ENCODE measurements at places on chromosomes 3 and 15. TPM values are rescaled to one million over a fixed set of nuclear protein-coding genes. Genes with fewer than 3 reads are reported as not detected.

The PATL2 gene
- 2.2 TPM for total RNA-seq

The NEK10 gene
- 246 TPM for total RNA-seq

The CYP1A2 gene
- not detected for total RNA-seq

The GOLGA6L4 gene
- 5.2 TPM for total RNA-seq

DNA sequence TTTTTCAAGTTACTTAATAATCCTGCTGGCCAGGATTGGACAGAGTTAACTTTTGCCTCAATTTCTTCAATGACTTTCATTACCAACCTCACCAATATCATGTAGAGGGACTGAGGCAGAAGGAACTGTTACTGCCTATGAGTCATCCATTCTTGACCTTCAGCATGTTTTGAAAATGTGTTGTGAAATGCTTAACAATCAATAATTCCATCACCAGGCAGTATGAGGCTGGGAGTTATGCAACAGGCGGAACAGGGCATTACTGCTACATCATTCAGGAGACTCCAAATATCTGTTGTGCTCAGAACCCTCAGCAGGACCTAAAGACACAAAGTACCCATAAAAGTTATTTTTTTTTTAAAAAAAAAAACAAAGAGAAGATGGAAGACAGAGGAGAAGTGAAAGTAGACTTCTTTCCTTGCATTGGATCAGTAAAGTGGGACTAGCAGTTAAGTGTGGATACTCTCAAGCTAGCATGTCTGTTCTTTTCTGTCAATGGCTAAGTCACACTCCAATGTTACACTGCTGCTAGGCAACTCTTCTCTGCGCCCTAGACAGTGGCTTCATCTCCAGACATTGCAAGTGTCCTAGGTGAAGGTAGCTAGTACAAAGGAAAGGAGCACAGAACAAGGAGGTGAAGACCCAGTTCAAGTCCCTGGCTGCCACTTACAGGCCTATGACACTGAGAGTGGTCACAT is 184.9 kb upstream of the LPP start:
- no peaks in the 10 kb centered on the region for H3K27me3 ChIP-seq
- peak overlapping the region; percentile 33 for H3K27ac ChIP-seq
- DNase-seq, result peak; percentile 45
- no peak overlapping the region for H3K4me3 ChIP-seq

DNA sequence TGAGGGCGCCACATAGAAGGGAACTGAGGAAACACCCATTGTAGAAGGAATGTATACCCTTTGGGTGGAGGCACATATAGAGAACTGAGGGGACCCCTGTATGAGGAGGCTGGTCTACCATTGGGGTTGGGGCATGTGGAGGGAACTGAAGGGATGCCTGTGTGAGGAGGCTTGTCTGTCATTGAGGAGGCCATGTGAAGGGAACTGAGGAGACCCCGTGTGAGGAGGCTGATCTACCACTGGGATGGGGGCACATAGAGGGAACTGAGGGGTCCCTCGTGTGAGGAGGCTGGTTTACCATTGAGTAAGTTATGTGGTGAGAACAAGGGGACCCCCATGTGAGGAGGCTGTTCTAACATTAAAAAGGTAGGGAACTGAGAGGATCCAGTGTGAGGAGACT is 156.1 kb downstream of the FBLN2 start:
- no peak for DNase-seq
- H3K27me3 ChIP-seq, result no peaks in the 10 kb centered on the region
- no peak overlapping the region for H3K27ac ChIP-seq
- no peak overlapping the region for H3K4me3 ChIP-seq

DNA sequence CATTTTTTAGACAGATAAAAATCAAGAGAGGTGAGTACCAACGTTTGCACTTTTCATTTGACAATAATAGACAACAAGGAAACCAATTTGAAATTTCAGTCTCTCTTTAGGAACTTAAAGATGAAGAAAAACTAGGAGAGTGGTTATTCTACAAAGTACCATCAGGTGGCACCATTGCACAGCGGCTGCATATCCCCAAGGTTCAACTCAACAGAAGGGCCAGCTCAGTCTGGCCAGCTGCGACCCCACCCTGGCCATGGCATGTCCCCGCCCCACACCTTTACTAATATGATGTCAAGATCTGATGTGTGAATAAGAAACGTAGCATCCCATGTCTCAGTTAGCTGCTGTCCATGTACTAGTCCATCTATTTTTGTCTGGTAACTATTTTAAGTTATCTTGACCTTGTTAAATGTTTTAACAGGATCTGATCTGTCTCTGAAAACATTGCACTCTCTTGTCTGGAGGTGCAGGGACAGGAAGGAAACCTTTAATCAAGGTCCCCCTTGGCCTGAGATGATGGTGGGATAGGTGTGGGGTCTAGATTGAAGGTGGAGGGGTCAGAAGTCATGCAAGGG is 35.5 kb upstream of the CGNL1 start:
- H3K4me3 ChIP-seq, result no peak overlapping the region
- no peaks in the 10 kb centered on the region for H3K36me3 ChIP-seq
- no peaks in the 10 kb centered on the region for H3K4me1 ChIP-seq
- no peak overlapping the region for H3K27ac ChIP-seq
- DNase-seq, result no peak

DNA sequence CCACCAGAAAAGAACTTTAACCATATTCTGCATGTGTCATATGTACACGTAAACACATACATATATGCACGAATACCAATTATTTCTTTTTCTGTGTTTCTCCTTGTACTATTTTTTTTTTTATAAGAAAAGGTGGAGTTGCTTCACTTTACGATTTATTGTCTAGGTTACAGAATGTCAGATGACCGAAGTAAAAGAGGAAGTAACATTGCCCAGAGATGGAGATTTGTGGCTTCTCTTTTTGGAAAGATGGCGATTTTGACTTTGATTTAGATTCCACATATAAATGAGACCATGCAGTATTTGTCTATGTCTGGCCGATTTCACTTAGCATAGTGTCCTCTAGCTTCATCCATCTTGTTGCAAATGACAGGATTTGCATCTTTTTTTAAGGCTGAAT is 293.1 kb downstream of the SV2B start:
- H3K27ac ChIP-seq, result no peak overlapping the region
- H3K36me3 ChIP-seq, result no peaks in the 10 kb centered on the region
- no peaks in the 10 kb centered on the region for H3K4me1 ChIP-seq
- no peak for DNase-seq
- no peak overlapping the region for H3K4me3 ChIP-seq

DNA sequence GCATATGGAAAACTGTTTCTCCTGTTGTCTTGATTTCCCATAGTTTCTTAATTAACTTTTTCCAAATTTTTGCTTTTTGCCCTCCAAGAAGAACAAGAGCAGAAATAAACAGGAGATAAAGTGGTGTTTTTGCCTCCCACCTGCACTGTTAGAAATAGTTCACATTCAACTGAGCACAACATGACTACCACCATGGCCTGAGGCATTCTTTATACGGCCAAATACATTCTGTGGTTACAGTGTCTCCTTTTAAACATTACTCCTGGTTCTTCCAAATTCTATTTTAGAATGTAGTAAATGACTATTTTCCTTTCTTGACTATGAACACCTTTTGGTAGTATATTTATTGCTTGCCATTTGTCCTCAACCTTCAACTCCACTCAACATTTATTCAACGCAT is 98.5 kb downstream of the LARS2 start:
- H3K4me3 ChIP-seq, result no peak overlapping the region
- no peaks in the 10 kb centered on the region for H3K36me3 ChIP-seq
- no peak for DNase-seq

DNA sequence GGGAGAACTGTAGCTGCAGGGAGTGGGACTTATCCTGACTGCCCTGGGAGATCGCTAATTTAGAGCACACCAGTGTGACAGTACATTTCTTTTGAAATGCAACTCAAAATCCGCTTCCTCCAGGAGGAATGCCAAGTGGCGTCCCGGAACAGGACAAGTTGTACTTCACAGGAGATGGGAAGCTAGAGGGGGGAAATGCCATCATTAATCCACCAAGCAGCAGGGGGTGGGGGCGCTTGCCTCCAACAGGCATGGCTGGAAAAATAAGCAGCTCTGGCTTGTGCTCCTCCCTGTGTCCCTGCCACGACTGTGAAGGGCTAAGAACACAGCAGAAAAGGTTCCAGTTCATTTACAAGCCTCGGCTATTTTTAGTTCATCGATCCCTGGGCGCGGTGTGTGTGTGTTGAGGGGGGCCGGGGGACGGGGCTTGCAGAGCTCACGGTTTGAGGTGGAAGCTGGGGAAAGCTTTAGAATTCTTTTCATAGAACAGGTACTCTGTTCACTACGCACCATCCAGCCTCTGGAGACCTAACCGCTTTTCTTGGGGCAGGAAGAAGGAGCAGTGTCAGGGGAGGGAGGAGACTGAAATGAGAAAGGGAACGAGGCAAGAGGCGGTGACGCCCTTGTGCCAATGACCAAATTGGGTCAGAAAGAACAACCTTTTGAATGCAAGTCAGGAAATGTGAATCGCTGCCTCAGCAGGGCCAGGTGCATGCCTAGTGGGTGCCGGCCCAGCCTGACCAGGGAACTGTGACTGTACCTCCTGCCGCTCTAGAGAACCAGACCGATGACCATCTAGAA is 51.8 kb upstream of the DGKG start:
- H3K27me3 ChIP-seq, result no peaks in the 10 kb centered on the region
- H3K36me3 ChIP-seq, result no peaks in the 10 kb centered on the region
- peak overlapping the region; percentile 61 for H3K4me3 ChIP-seq
- peak overlapping the region; percentile 80 for H3K27ac ChIP-seq
- DNase-seq, result peak; percentile 79
- H3K4me1 ChIP-seq, result no peaks in the 10 kb centered on the region

DNA sequence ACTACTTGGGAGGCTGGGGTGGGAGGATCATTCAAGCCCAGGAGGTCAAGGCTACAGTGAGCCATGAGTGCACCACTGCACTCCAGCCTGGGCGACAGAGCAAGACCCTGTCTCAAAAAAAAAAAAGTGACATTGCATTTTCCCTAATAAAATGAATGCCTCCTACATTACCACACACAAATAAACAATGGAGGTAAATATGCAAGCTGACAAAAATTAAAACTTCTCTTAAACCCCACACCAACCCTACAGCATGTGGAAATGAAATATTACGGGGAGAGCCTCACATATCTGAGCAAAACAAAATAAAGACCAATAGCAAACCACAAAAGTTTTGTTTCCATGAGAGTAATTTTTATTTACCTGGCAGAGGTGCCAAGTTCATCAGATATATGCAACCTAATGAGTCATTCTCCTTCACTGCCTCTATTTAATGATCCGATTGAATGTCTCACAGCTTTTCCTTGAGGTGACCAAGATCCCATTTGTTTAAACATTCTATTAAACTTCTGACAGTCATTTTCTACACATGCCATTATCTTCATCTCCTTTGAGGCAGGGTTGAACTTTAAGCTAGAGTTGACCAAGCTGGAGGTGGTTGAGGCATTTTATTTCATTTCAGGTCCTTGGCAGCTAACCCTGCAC is 9.4 kb upstream of the CAV3 start:
- H3K27ac ChIP-seq, result no peak overlapping the region
- H3K4me3 ChIP-seq, result no peak overlapping the region
- no peak for DNase-seq
- H3K4me1 ChIP-seq, result no peaks in the 10 kb centered on the region

Measured in breast epithelium (tissue), 4 donors.